ENCODE measurements at places on chromosomes 7 and 10.
A peak's percentile ranks its signal among the peaks of the same experiment; 100 is the strongest.

GRCh38 chr10:121099592-121099991 is 248.4 kb downstream of the WDR11 start:
- no peak for DNase-seq

DNA sequence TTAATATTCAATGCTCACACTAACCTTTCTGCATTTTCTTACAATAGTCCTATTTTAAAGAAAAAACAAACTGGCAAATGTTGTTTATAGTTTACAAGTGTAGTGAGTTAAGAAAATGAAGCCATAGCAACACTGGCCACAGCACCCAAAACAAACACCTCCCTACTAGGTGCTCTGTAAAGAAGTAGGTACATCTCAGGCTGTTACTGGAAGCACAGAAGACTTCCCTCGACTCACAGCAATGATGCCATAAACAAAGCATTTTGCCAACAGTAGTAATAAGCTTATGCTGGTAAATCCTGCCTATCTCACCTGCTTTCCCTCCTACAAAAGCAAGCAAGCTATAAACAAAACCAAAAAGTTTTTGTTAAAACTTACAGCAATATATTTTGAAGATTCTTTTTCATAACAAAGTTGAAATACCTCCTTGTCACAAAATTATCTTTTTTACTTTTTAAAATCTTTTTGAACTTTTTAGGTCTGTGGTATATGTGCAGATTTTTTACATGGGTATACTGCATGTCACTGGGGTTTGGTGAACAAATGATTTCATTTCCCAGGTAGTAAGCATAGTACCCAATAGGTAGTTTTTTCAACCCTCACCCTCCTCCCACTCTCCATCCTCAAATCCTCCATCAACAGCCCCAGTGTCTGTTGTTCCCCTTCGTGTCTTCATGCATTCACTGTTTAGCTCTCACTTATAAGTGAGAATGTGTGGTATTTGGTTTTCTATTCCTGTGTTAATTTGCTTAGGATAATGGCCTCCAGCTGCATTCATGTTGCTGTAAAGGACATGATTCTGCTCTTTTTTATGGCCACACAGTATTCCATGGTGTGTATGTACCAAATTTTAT is 28.4 kb downstream of the COA1 start:
- no peak for DNase-seq

GRCh38 chr7:130092598-130092997 is 22.3 kb downstream of the KLHDC10 start:
- no peak for DNase-seq

DNA sequence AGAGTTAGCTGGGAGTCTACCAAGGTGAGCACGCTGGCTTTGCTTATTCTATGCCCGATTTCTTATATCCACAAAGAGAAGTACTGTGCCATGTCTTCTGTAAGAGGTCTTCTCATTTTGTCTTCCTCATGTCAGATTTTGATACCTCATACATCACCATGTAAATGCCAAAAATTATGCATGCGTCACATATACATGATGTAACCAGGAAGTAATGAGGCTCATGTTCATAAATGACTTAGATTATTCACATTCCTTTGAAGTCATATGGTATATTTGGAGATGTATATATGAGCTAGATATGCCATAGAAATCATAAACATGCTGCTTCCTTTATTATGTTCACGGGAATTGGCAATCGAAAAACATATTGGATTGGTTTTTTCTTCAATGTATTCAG is 97.7 kb upstream of the CELF2 start:
- no peak for DNase-seq

DNA sequence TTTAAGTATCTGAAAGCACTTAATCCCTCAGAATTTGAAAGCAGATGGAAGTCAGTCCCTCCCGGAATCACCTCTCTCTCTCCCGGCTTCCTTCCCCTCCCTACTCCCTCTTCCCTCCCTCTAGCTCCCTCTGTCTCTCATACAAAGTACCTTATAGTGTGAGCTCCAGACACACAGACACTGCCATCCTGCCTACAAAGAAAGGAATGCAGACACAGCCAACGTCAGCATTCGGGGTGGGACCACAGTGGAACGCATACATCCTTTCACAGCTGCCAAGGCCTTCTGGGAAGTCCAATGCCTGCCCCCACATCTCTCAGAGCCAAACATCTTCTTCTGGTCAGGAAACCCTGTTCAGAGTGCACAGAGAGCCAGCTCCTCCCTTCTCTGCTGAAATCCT is 9.3 kb downstream of the NOD1 start:
- DNase-seq, result peak; percentile 66

- no peak for DNase-seq
Observed at GRCh38 chr10:43261578-43262396, 5.1 kb downstream of the RASGEF1A start.

DNA sequence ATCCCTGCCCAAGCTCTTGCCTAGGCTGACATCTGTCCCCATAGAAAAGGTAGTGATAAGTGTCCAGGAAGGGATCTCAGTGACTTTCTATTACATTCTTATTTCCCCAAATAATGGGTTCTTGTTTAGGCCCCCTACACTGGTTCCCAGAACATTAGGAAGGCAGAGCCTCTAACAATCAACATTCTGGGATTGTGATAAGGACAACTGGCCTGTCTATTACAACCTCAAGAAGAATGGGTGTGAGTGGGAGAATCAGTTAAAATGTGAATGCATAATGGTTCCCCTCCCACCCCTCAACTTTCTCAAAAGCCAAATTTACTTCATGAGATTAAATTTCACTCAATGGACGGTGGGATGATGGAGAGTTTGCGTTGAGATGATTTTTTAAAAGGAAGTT is 6.4 kb upstream of the ANKRD1 start:
- DNase-seq, result no peak

GRCh38 chr10:97820096-97820704 is 29.4 kb upstream of the GOLGA7B start:
- no peak for DNase-seq

GRCh38 chr7:26910221-26910620 is 45.8 kb upstream of the SKAP2 start:
- peak; percentile 3 for DNase-seq

GRCh38 chr7:52502281-52502680 is 533.2 kb upstream of the POM121L12 start:
- DNase-seq, result no peak

DNA sequence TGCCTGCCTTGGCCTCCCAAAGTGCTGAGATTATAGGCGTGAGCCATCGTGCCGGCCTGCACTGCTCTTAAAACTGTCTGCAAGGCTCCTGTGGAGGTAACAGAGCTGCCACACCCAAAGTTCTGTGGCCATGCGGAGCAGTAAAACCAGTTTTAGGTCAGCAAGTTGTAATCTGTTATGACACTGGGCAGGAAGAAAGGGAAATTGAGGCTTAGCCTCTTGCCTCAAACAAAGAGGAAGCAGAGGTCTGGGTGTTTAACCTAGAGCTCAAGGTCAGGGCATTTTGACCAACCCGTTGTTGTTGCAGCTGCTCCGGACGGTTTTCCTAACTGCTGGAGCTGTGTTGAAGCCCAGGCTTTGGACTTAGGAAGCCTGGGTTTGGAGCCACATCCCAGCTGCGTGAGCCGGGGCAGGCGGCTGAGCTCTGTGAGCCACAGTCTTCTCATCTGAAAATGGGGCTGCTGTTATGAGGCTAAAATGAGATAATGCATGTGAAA is 7.4 kb upstream of the RRP12 start:
- DNase-seq, result no peak

GRCh38 chr7:111521660-111522059 is 40.6 kb downstream of the IMMP2L start:
- no peak for DNase-seq

- no peak for DNase-seq
Observed at GRCh38 chr7:2903682-2904162, 59.6 kb upstream of the GNA12 start.

GRCh38 chr7:100493476-100494264 is 9.9 kb downstream of the NYAP1 start:
- DNase-seq, result peak; percentile 73

GRCh38 chr7:47866120-47866519 is 82.1 kb downstream of the PKD1L1 start:
- DNase-seq, result no peak

- no peak for DNase-seq
Observed at GRCh38 chr7:34135924-34136323, 230.6 kb downstream of the BMPER start.

DNA sequence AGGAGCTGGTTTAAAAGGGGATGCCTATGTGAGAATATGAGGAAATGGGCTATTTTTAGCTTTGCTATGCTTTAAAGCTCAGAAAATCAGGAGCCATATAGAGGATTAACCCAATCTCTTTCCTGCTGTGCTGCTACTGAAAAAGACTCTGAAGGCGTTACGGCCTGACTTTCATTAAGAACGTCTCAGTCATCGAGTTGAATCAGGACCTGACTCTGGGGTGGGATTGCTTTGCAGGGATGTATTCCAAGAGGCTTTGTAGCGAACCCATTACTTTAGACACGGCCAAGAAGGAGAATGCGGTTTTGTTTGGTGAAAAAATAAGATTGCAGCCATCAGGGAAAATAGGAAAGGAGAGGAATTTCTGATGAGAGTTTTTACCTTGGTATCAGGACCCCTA is 426.9 kb downstream of the CCSER2 start:
- no peak for DNase-seq

DNA sequence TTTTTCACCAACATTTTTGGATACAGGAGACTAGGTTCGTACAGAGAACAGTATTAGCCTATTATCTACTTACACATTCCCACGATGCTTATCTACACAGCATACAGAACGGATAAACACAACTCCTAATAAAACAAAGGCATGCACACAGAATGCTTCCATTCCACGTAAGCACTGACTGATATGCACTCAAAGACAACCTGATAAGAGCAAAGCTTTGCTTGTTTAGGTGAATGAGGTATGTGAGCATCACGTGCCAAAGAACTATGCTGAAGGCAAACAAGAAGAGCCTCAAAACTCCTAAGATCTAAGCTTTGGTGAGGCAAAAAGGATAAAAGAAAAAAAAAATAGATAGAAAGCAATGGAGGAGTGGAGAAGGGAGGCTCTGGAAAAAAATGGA is 413.5 kb upstream of the LRRN3 start:
- DNase-seq, result no peak

GRCh38 chr7:142231716-142232115 is 26.1 kb downstream of the PRSS58 start:
- DNase-seq, result peak; percentile 69

DNA sequence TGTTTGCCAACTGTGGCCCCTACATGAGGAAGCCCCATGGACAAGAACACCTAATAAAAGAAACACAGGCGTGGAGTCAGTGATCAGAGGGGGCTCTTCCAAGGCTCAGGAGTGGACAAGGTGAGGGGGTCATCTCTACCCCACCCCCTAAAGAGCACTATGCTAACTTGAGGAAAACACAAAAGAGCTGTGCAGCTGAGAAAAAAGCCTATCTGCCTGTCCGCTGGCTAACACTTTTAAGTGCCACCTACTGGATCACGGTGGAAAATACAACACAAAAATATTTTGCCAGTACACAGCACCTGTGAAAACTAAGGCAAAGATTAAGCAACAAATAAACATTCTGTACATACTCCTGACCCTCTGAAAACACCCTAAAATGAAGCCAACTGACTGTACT is 53.1 kb upstream of the COBL start:
- no peak for DNase-seq

GRCh38 chr7:94615666-94616065 is 40.3 kb downstream of the SGCE start:
- DNase-seq, result no peak

DNA sequence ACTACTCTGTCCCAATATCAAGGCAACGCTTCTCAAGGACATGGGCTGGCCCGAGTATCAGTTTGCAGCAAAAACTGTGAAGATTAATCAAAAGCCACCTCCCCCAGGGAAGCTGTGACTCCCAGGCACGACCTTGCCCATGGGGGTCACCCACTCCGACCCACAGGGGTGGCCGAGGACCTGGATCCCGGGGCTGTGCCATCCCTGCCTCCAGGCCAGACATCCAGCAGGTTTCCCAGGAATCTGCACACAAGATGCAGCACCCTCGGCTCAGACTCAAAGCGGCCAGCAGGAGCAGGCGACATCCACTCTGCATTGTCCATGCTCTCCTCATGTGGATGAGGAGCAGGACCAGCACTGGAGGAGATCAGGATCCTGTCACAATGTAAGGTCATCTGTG is 39.8 kb downstream of the PTPRN2 start:
- DNase-seq, result no peak

DNA sequence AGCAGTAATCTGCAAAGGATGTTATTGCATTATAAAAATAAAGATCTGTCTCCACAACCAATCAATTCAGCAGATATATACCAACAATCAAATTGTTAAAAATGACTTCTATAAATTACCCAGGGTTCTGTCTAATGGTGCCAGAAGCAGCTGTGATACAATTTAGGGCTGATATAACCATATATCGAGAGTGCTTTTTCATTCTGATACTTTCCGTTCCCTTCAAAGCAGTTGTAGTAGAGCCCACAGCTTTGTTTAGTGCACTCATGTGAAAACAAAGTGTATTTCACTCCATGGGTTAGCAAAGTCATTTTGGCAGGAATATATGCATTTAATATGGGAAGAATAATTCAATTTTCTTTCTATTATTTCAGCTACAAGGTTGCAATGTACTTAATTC is 83.1 kb upstream of the CHCHD3 start:
- DNase-seq, result no peak
